Erythroblast (primary cell): ENCODE measurements at places on chromosomes 7 and 10.

DNA sequence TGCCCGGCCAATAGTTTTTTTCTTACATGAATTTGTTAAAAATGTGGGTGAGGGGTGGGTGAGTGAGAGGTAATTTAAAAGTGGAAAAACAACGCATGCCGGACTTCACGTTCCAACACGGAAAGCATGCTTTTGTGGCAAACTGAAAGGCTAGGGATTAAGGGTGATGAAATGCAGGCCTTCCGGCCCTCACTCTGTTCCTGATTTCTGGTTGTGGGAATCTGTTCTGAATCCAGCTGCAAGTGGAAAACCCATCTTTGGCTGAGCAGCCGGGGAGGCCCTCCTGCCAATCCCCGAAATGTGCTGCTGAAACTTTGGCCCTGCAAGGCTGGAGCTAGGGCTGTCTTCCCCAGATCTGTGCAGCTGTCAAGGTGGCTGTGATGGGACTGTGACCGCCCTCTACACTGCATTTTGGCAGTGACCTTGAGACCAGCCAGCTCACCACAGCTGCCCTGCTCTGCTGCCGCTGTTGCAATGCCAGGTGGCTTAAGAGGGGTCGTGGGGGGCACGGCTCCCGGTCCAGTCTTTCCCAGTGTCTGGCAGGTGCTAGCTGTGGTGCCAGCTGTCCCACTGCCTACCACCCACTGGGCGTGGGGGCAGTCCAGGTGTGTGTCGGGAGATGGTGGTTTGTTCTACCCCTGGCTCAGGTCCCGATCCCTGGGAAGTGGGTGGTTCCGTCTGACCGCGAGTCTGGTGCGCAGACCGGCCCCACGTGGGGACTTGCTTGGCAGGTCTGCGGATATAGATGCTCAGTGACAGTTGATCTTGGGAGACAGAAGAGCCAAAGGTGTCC lies 39.0 kb downstream of the TET1 start:
- DNase-seq: no peak

GRCh38 chr10:130029209-130029608 lies 65.1 kb upstream of the EBF3 start:
- DNase-seq: no peak

- DNase-seq: peak; percentile 29
Measured at GRCh38 chr7:2719007-2719406, 31.0 kb downstream of the AMZ1 start.

DNA sequence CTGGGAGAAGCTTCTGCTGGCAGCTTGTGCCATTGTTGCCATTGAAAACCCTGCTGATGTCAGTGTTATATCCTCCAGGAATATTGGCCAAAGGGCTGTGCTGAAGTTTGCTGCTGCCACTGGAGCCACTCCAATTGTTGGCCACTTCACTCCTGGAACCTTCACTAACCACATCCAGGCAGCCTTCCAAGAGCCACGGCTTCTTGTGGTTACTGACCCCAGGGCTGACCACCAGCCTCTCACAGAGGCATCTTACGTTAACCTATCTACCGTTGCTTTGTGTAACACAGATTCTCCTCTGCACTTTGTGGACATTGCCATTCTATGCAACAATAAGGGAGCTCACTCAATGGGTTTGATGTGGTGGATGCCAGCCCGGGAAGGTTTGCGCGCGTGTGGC lies 220.7 kb downstream of the ADK start:
- no peak for DNase-seq

DNA sequence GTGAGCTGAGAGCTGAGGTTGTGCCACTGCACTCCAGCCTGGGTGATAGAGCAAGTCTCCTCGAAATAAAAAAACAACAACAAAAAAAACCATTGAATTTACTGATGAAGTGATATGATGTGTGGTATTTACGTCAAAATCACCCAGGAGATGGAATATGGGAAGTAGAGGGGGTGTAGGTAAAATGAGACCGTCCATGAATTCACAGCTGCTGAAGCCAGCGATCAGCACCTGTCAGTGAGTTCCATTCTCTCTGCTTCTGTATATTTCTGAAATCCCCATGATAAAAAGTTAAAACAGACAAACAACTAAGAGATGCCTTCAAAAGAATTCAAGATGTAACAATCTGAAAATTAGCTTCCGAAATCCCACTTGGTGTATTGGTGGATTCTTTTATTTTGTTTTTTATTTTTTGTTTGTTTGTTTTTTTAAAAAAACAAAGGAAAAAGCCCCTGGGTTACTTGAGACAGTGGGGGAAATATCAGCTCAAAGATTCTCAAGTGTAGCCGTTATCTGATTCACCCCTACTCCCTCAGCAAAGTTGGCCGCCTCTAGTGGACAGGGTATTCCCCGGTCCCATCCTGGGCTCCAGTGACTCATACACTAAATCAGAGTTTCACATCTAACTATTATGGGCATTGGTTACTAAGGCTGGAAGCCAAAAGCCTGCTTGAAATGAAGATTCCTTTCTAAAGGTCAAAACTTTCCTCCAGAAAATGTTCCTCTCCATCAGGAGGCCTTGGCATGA lies 76.4 kb downstream of the MAP3K8 start:
- DNase-seq: peak; percentile 55

DNA sequence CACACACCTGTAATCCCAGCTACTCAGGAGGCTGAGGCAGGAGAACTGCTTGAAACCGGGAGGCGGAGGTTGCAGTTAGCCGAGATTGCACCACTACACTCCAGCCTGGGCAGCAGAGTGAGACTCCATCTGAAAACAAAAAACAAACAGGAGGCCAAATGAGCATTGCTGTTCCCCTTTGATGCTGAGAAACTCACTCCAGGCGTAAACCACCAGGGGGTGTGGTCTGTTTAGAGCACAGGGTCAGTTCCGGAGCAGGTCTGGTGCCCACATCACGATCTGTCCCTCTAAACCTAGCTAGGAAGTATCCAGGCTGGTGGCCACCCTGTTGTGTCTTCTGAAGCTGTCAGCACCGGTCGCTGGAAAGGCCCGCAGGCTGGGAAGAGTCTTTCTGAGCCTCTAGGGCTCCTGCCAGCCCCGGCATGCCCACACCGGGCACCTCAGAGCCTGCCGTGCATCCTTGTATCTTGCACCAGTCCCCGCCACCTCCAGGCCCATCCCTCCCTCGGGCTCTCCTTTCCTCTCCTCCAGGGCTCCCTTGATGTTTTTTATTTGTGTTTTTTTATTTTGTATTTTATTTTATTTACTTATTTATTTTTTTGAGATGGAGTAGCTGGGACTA lies 66.3 kb upstream of the SH2B2 start:
- no peak for DNase-seq

- no peak for DNase-seq
Measured at GRCh38 chr10:30928742-30929141, 102.9 kb downstream of the ZNF438 start.

DNA sequence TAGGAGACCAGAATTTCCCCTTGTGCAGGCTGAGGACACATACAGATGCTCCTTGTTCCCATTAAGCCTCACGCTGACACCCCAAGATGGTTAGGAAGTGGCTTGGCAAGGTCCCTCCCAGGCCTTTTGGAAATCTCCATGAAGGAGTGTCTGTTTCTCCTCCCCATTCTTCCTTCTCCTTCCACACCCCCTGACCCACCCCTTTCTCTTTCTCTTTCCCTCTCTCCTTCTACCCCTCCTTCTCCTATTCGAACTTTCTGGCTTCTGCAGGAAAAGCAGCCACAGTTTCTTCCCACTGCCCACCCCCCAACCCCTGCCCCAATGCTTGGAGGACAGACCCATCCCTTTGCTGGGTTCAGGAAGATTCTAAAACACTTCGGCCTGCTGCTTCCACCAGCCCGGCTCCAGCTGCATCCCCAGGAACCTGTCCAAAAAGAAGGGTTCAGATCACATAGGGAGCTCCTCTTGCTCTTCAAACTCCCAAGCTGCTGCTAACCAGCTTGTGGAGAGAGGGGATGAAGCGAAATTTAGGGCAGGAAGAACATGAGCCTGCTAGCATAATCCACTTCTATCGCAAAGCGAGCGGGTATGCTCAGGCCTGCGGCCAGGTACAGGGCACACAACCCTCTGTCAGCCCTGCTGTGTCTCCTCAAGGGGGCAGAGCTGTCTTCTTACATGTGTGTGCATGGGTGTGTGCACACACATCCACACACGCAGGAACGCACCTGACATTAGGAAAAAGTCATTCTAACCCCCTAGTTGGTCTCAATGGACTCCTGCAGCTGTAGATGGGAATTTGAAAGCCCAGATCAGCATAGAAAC lies 80.4 kb downstream of the PPP1R3C start:
- no peak for DNase-seq

DNA sequence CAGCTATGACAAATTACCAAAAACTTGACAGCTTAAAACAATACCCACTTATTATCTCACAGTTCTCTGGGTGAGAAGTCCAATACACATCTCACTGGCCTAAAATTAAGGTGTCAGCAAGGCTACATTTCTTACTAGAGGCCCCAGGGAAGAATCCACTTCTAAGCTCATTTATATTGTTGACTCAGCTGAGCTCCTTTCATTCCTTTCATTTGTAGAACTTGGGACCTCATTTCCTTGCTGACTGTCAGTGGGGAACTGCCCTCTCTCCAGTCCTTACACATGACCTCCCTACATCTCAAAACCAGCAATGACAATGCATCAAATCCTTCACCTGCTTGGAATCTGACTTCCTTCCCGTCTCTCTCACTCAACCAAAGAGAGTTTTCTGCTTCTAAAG lies 240.3 kb downstream of the IPMK start:
- no peak for DNase-seq

DNA sequence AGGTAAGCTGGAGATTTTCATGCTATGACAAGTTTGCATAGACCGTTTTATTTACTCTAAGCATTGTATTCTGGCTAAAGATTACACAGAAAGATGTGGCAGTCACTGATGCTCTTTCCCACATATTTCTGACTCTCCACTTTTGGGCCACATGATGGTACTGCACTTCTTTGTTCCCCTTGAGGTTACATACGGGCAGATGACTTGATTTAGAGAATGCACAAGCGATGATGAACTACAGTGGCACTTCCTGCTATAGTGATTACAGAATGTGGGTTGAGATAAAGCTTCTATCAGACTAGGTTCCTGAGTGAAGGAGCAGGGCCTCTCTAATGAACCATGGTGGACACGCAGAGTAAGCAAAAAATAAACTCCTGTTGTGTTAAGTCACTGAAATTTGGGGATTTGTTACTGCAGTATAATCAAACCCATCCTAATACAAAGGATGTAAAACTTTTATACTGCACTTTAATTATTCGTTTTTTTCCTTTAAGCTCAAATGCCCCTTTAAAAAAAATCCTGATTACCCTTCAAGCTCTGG lies 177.9 kb downstream of the TAX1BP1 start:
- DNase-seq: no peak

- DNase-seq: no peak
Measured at GRCh38 chr7:117085769-117086463, 132.6 kb downstream of the ST7 start.

- DNase-seq: no peak
Measured at GRCh38 chr7:69768986-69769595, 170.8 kb downstream of the AUTS2 start.

- DNase-seq: no peak
Measured at GRCh38 chr7:7996568-7996967, 28.0 kb downstream of the GLCCI1 start.

DNA sequence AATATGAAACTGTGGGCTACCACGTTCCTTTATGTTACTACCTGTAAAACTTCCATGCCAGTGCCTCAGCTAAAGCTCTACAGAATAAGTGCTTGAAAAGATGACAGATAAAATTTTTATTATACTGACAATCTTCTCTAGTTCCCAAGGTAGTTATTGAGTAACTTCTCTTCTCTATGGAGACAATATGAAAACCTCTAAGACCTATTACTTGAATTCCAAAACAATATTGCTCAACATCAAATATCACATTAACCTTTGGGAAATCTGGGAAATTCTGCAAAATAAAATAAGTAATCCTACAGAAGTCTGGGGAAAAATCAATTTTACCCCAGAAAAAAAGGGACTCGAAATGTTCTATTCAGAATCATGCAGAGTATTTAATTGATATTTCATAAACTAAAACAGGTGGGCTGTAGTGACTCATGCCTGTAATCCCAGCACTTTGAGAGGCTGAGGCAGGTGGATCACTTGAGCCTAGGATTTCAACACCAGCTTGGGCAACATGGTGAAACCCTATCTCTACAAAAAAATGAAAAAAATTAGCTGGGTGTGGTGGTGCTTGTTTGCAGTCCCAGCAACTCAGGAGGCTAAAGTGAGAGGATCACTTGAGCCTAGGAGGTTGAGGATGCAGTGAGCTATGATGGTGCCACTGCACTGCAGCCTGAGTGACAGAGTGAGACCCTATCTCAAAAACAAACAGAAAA lies 23.8 kb upstream of the ANK3 start:
- no peak for DNase-seq

GRCh38 chr10:62498271-62498670 lies 124.1 kb downstream of the ZNF365 start:
- DNase-seq: no peak

DNA sequence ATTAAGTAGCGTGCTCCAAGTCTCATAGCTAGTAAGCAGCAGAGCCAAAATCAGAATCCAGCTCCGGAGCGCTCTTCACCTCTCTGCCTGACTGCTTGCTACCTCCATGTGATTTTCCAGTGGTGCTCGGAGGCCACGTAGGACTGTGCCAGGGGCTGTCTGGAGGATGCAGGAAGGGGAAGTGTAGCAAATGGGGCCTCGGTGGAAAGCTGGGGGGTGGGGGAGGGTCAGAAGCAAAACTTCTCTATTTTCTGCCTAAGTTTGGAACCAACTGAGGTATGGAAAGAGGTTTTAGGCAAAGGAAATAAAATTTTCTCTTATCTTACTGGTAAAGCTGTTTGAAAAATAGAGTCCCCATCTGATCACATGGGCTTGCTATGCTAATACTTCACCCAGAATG lies 108.7 kb downstream of the TBXAS1 start:
- no peak for DNase-seq

- DNase-seq: no peak
Measured at GRCh38 chr10:76640806-76641205, 996.8 kb downstream of the KCNMA1 start.

DNA sequence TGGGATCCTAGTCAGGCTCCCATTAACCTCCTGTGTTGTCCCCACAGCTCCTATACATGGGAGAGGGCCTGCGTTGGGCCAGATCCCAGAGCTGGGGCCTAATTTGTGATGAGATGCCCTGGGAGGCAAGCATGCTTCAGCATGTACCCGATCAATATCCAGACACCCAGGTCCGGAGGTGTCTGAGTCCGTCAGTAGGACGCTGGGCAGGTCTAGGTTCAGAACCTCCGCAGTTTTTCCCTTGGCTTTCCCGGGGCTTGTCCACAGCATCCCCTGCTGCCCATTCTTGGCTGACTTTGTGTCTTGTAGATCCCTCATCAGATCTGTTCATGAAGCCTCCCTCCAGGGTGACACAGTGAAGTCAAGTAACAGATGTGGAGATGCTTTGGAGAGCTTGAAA lies 32.7 kb upstream of the RBAK start:
- DNase-seq: no peak

GRCh38 chr7:151687523-151688235 lies 168.0 kb upstream of the RHEB start:
- no peak for DNase-seq
